ENCODE measurements at places on chromosomes 2 and 18. TPM values are rescaled to one million over a fixed set of nuclear protein-coding genes. Genes with fewer than 3 reads are reported as not detected.

DNA sequence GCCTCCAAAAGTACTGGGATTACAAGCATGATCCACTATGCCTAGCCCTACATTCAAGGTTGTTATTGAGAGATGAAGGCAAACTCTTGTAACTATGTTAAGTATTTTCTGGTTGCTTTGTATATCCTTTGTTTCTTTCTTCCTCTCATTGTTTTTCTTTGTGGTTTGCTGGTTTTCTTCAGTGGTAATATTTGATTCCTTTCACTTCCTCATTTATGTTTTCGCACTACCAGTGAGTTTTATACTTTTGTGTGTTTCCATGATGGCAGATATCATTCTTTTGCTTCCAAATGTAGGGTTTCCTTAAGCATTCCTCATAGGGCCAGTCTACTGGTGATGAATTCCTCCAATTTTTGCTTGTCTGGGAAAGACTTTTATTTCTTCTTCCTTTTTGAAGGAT, 90.2 kb downstream of the NCK2 start:
- no peaks in the 10 kb centered on the region for H3K36me3 ChIP-seq
- no peak overlapping the region for H3K4me3 ChIP-seq
- peak overlapping the region; percentile 61 for H3K27ac ChIP-seq
- H3K4me1 ChIP-seq = peaks cover 49% of the 10 kb centered on the region
- peak; percentile 71 for DNase-seq

- H3K36me3 ChIP-seq = no peaks in the 10 kb centered on the region
- H3K27me3 ChIP-seq = no peaks in the 10 kb centered on the region
- H3K4me1 ChIP-seq = no peaks in the 10 kb centered on the region
- DNase-seq = no peak
- H3K27ac ChIP-seq = no peak overlapping the region
- H3K4me3 ChIP-seq = no peak overlapping the region
These were observed 77.4 kb downstream of the DYSF start for GRCh38 chr2:71530641-71531332.

GRCh38 chr2:222217712-222218111, 81.1 kb downstream of the PAX3 start:
- no peaks in the 10 kb centered on the region for H3K36me3 ChIP-seq
- H3K27ac ChIP-seq = no peak overlapping the region
- no peak for DNase-seq

GRCh38 chr2:74755386-74755785, 78.5 kb upstream of the HK2 start:
- no peaks in the 10 kb centered on the region for H3K27me3 ChIP-seq
- DNase-seq = no peak
- H3K27ac ChIP-seq = no peak overlapping the region
- no peak overlapping the region for H3K4me3 ChIP-seq

The MYO3B gene
- total RNA-seq = 0.82 TPM

All from naive thymus-derived CD4-positive, alpha-beta T cell (primary cell).